ENCODE measurements at places on chromosomes 5 and 9.

- peak; percentile 5 for DNase-seq
These were observed 68.7 kb upstream of the WDR41 start for GRCh38 chr5:77560677-77561263.

DNA sequence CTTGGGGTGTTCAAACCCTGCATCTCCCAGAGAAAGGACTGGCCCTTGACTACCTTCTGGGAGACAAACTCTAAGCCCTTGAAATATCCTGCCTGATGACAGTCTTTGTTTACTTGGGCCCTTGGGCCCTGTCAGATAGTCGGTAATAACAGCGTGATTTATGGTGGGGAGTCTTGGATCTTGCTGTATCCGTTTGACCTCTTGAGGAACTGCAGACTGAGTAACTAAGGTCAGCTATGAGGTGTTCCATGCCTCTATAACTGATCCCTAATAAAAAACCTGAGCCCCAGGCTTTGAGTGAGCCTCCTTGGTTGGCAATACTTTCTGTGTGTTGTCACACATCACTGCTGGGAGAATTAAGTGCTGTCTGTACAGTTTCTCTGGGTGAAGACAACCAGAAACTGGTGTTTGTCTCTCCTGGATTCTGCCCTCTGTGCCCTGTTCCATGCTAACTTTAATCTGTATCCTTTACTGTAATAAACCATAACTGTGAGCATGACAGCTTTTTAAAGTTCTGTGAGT is 56.2 kb upstream of the ANKRD33B start:
- DNase-seq = no peak

DNA sequence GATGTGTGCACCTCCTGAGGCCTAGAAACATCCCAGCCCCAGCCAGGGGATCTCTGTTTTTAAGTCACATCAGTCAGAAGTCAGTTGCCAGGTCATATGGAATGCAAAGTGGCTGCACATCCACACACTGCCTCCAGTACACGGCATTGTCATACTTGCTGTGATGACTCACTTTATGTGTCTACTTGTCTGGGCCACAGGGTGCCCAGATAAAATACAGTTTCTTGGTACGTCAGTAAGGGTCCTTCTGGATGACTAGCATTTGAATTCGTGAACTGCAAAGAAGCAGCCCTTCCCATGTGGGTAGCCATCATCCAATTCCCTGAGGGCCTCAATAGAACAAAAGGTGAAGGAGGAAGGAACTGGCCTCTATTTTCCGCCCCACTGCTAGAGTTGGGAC is 27.7 kb downstream of the AUH start:
- DNase-seq = no peak

DNA sequence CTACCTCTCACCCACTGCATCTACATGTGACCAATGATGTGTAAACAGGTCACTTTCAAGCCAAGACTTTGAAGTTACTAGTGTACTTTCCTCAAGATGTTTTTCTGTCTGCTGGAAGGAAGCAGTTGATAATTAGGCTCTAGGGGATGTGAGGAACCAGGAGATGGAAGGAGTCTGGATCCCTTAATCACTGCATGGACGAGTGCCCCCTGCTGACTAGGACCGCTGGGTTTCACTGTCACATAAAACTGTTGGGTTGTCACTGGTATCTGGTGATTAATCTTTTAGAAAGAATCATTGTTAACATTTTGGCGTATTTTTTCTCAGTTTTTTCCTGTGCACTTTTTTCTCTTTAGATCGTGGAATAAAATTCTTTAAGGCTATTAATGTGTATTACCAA is 79.5 kb downstream of the SREK1 start:
- DNase-seq = no peak

DNA sequence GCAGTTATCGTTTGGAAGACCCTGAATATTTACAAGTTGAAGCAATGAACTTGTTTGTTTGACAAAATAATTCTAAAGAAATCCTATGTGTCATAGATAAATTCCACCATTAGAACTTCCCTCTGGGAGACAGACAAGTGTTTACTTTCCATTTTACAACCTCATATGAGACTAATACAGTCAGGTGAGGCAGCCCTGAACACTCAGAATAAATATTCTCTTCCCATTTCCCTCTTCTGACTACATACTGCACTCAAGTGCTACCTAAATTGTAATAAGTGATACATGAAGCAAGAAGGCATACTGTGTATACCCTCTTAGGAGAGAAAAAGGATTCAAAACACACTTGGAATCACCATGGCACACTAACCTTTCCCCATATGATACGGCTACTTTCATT is 6.8 kb downstream of the RASEF start:
- DNase-seq = no peak

DNA sequence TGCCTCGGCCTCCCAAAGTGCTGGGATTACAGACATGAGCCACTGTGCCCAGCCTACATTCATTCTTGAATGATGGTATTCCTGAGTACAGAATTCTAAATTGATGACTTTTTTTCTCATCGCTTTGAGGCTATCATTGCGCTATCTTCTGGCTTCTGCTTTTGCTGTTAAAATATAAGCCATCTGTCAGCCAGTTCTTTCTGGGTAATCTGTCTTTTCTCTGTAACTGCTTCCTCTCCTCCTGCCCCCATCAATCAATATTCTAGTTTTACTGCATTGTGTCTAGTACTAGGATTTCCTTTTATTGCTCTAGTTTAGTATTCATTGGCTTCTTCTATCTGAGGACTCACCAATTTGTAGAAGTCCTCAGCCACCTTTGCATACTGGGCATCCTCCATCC is 89.0 kb downstream of the PLPP1 start:
- no peak for DNase-seq

- no peak for DNase-seq
These were observed 61.7 kb downstream of the GLRA1 start for GRCh38 chr5:151862811-151863472.

GRCh38 chr5:150918613-150919012 is 13.8 kb upstream of the ZNF300 start:
- DNase-seq = no peak

DNA sequence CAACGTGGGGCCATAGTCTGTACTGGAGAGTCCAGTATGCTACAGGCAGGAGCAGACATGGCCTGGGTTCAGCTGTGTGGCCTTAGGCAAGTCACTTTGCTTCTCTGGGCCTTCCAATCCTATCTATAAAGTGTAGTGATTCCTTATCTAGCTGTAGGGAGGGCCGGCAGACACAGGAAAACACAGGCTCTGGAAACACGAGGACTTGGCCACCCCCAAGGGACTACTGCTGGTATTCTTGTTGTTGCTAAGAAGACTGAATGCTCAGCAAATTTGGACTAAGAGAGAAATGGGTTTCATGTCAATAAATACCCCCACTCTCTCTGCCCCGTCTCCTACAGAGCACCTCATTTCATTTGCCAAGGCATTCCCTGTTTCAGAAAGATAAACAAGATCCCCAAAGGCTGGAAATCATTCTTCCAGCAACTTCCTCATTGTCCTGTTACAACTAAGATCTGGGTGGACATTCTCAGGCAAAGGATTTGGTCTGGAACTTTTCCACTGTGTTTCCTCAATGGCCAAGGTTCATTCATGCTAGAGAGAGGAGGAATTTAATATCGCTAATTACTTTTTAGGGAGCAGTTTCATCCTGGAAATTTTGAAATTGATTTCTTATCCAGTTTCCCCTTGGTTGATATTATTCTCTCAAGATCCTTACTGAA is 105.8 kb downstream of the GABBR2 start:
- DNase-seq = no peak

- no peak for DNase-seq
These were observed 19.1 kb downstream of the TNFAIP8 start for GRCh38 chr5:119374901-119375300.

- no peak for DNase-seq
These were observed 1.6 kb upstream of the OBP2B start for GRCh38 chr9:133210609-133211008.

DNA sequence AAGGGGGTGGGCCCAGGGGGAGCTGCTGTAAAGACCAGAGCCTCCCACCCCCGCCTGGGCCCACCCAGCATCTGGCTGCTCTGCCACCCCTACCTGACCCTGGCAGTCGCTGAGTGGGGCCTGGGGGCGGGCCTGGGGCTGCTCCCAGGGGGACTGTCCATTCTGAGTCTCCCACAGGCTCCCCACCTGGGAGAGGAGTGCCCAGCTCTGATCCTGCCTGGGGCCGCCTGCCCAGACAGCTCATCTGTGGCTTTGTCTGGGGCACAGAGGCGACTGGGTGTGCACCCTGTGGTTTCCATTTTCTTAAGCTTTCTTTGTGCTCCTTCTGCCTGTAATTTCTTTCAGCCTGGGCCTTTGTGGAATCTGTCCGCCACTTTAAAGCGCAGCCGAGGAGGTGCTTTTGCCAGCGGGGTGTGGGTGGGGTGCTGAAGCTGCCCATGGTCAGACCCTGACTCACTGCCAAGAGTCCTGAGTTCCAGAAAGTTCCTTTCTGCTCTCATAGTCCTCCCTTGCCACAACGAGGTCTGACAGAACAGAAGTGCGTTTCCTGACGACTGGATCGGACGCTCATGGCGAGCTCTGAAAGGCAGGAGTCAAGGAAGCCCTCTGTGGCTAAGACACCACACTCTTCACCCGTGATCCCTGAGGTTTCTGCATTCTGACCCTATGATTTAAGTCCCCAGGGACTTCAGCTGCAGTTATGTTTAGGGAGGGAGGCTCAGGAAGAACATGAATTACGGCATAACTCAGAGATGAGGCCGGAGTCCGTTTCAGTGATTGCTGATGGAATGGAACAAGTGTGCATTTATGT is 225.0 kb downstream of the FANCC start:
- no peak for DNase-seq

DNA sequence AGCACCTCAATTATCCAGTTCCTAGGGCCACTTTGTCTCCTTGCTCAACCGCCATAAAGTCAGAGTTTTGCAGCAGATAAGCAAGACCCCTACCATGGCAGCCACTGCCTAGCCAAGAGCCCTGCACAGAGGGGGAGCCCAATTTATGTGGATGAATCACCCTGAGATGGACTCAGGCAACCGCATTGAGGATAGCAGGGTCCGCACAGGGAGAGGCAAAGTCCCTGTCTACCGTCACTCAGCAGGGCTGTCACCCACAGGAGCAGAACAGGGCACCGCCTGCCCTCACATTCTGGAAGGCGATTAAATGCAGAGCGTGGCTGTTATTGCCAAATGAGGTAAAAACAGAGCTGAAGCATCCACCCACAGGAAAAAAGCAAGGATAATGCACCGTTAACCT is 1.7 kb downstream of the FBP2 start:
- DNase-seq = no peak

DNA sequence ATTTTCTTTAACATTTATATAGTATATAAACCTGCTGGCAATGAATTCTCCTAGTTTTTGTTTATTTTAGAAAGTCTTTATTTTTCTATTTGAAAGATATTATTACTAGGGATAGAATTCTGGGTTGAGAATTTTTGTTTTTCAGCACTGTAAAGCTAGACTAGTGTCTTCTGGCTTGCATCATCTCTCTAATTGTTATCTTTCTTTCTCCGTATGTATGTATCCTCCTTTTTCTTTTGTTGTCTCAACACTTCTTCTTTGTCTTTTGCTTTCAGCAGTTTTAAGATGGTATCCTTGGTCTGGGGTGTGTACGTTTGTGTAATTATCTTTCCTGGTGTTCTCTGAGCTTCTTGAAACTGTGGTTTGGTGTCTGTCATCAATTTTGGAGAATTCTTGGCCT is 48.8 kb downstream of the FBXO4 start:
- DNase-seq = no peak

DNA sequence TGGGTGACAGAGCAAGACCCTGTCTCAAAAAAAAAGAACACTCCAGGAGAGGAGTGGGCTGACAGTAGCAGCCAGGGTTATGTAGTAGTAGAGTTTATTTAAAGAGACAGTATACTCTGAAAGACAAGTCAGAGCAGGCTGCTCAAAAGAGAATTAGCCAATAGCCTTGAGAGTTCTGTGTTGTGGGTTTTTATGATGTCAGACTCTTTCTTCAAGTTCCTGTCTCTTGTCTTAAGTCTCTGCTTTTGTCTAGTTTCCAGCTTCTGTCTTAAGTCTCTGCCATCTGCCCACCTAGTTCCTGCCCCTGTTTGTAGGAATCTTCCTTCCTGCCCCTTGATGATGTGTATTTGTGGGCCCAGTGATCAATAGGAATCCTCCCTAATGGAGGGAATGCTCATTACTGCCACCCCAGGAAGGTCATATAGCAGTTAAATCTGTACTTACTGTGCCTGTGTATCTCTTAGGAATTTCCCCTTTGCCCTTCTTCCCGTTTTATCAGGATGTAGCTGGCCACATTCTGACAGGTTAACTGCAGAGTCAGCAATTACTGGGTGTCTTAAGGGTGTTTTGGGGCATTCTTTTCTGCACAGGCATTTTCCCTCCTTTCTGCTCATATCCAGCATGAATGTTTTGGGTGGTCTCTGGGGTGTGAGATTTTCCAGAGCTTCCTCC is 580.5 kb upstream of the SGCD start:
- no peak for DNase-seq

DNA sequence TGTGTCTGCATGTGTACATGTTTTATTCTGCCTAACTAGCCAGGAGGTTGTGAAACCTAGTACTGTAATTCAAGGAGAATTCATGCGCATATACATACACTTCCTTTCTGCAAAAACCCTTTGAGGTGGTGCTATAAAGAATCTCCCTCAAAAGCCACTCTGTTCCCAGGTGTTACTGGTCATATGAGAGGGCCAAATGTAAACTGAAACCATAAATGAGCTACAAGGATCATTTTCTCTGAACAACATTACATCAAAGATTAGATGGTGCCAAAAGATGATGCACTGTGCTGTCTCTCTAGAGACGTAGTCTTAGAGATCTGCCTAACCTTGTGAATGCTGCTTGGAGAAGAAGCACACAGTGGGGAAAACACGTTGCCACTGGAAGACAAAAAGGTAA is 15.7 kb downstream of the NREP start:
- DNase-seq = peak; percentile 20

- no peak for DNase-seq
These were observed at the start of gene ZNF883 for GRCh38 chr9:113011911-113012381. Gene ZNF883 (minus strand): TSS chr9:113012192.

DNA sequence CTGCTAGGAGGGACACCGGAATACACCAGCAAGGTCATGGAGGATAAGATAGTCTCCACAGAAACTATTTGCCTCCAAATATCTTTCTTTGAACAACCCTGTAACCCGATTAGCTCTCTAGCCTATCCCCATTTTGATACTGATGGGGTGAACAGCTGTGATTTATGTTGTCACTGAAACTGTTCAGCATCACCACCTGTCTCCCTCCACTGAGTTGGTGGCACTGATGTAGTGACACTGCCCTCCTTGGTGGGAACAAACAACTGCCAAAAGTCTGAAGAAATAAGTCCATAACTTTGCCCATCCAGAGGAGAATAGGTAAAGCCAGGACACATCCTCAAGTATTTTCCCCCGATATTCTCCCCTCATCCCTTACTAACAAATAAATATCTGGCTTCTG is 24.3 kb upstream of the KCNV2 start:
- DNase-seq = no peak

GRCh38 chr9:115034801-115035200 is 83.2 kb downstream of the TNC start:
- peak; percentile 28 for DNase-seq

- DNase-seq = no peak
These were observed 69.6 kb downstream of the SEMA4D start for GRCh38 chr9:89428222-89428761.

DNA sequence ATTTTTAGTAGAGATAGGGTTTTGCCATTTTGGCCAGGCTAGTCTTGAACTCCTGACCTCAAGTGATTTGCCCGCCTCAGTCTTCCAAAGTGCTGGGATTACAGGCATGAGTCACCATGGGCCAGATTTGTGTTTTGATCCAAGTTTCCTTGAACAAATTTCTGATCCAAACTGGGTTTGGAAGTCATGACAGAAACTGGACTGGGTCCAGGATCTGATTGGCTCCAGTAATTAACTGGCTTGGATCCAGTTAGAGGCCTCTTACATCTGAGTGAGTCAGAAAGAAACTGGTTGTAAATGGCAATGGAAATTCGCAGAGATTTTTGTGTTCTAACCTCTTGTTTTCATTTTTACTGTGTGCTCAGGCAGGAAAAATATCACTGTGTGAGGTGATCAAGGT is 141.6 kb downstream of the SLC25A46 start:
- peak; percentile 72 for DNase-seq

All from NCI-H446 treated with DMSO at 0.1 percent for 48 hours (cell line).